ENCODE measurements at places on chromosomes 3 and 15. TPM values are rescaled to one million over a fixed set of nuclear protein-coding genes. Genes with fewer than 3 reads are reported as not detected.

GRCh38 chr3:170636400-170636973 is 50.6 kb upstream of the SLC7A14 start:
- no peak for DNase-seq

- DNase-seq: no peak
Measured at GRCh38 chr3:8845641-8846040, 76.2 kb upstream of the OXTR start.

Gene ATP13A4
- 0.49 TPM for total RNA-seq

Gene ACOX2
- total RNA-seq: 1.1 TPM

DNA sequence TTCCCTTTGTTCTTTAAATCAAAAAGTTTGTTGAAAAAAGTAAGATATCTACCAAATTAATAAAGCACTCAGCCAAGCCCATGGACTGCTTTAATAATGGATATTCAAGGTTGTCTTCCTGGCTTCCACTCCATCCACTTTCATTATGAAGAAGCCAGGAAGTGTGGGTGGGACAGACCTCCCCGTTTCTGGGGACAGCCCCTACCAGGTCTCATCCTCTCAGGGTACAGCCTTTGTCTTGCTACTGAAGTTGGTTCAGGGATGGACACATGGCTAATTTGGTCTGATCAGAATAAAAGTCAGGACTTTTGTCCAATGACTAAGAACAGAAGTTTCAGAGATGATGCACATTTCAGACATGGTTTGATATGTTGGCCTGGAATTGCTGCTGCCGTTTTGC is 32.6 kb downstream of the CCNB2 start:
- DNase-seq: no peak

Gene PRSS50
- total RNA-seq: 0.38 TPM

Gene GOLGA8J
- total RNA-seq: not detected

GRCh38 chr3:79286882-79287281 is 480.9 kb downstream of the ROBO1 start:
- DNase-seq: no peak

- no peak for DNase-seq
Measured at GRCh38 chr3:119148493-119149180, 2.7 kb downstream of the TEX55 start.

DNA sequence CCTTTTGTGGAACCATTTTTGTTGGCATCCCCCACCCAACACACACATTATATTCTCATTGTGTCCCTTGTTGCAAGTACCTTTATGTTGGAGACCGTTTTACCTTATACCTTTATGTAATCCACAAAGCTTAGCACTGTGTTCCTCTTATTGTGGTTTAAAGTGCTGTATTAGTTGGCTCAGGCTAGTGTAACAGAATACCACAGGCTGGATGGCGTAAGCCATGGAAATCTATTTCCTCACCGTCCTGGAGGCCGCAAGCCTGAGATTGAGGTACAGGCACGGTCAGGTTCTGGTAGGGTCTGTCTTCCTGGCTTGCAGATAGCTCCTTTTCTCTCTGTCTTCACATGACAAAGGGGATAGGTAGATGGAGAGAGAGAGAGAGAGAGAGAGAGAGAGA is 302.8 kb downstream of the ROBO2 start:
- DNase-seq: no peak

Gene CCDC39
- total RNA-seq: 0.46 TPM

GRCh38 chr3:194727435-194728128 is 41.9 kb downstream of the FAM43A start:
- DNase-seq: no peak

- no peak for DNase-seq
Measured at GRCh38 chr15:60548101-60548500, 69.2 kb upstream of the ICE2 start.

- DNase-seq: no peak
Measured at GRCh38 chr3:43233062-43233461, 53.3 kb upstream of the SNRK start.

GRCh38 chr15:40345225-40345866 is 4.6 kb upstream of the CCDC9B start:
- DNase-seq: no peak

Gene NSMCE3
- total RNA-seq: 20.4 TPM

DNA sequence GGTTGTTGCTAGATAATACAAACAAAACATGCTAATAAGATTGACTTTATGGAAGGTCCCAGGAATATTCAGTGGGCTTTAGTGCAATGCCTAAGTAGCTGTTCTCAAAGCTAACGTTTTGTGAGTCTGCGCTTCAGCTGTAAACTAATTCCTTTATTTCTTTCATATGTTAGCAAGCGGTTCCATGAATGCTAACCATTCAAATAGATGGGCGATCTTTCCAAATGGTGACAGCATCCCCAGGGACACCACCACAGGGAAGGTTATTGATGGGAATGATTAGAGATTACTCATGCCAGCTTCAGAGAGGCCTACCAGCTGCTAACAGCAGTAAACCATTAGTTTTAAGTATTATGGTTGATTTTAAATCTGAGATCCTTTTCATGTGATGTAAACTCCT is 405.7 kb upstream of the MCTP2 start:
- no peak for DNase-seq

Gene TRA2B
- 132 TPM for total RNA-seq
